ENCODE measurements at places on chromosomes 3 and 15.

DNA sequence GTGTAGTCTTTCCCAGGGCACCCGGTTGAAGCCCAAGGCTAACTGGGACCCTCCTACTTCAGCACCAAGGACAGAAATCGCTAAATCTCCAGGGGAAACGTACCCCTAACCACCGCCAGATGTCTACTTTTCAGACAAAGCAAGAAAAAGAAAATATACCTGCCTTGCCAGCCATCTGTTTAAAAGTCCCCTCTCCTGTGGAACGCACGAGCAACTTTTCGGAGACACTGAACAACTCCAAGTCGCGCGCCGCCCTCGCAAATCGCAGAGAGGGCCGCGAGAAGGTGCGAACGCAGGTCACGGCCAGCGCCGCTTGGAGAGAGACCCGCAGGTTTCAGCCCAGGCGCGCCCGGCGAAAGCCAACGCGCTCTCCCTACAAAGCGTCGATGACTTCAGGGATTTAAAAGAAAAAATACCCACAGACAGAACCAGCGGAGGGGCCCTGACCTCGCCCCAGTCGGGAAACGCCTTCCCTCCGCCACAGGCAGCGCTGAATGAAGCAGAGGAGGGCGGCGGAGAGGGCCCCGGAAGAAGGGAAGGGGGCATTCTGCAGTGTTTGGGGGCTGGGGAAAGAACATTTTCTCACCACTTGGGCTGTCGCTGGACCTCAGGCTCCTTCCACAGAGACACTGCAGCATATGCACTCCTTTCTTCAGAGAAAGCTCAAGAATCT lies 213.1 kb downstream of the FGF12 start:
- DNase-seq = no peak

DNA sequence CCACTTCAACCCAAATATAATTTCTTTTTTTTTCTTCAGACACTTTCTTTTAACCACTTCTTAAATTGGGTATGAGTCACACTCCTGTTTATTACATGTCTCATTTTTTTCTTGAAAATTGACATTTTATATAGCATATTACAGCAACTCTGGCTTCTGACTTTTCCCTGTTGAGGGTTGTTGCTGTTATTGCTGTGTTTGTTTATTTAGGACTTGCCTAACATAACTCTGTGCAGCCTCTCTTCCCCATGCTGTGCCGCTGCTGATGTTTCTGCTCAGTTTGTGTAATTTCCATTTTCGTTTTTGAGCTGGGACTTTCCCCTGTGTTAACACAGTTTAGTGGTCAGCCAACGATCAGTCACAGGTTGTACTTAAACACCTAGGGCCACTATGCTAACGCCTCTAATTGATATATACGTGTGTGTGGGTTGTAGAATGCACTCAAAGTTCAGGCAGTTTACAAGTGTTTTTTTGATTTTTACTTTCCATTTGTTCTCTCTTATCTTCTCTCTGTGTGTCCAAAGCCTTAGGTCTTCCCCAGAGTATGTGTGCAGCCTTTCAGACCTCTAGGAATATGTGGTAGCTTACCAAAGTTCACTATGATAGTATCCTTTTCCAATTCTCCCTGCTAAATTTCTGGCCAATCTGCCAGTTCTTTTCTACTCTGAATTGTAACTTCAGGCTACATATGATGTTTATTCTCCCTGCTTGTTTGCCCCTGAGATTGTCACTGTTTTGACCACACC lies 337.2 kb downstream of the ZBTB20 start:
- DNase-seq = no peak

DNA sequence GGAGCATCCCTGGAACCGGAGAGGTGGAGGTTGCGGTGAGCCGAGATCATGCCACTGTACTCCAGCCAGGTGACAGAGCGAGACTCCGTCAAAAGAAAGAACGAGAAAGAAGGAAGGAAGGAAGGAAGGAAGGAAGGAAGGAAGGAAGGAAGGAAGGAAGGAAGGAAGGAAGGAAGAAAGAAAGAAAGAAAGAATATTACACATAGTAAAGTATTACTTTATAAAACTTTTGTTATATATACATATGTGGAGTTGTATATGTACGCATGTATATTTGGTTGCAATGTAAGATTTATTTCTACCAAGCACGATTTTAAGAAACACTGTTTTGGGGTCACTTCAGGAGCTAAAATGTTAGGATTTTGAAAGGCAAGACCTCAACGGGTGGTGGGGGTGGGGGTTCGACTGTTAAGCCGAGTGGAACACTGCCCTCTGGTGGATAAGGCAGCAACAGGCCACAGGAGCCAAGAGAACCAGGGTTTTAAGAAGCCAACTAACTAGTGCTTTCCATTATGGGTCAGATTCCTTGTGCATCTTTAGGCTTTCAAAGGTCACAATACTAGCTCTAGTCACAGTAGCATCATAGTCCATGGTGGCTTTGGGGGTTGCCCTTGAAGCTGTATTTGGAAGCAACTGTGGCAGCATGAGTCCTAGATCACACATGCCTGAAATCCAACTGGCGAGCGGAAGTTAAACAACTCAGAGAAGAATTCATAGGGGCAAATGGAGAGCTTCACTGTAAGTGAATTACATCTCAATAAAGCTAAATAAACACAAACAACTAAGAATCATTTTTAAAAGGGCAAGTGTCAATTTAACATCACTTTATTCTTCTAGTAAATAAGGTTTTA lies 22.5 kb downstream of the GLB1 start:
- DNase-seq = peak; percentile 58

- DNase-seq = no peak
These were observed 387.2 kb downstream of the ROBO1 start for GRCh38 chr3:79380581-79380980.

DNA sequence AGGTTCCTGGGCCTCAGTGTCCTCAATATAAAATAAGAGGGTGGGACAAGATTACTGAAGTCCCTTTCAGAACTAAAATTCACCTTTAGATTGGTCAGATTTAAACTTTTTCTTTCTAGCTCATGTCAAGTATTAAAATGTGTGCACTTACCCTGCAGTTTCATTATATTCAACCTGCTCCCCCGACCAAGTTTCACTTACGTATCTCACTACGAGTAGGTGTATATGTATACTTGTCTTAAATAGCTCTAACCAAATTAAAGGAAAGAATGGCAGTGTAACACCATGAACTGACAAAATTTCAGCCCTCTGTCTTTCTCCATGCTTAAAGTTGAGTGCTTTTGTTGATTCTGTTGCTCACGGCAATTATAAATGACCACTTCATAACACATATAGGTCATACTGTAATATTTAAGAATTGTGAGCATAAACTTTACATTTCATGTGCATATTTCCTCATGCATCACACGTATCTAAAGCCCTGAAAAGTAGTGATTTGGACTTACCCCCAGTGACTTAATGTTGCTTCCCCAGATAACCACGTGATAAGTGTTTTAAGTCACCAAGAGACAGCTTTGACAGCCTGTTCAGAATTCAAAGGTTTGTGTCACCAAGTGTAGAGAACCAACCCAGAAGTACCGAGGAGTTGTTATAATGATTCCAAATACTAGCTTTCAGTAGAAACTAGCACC lies 70.0 kb downstream of the PGPEP1L start:
- no peak for DNase-seq

GRCh38 chr3:10361375-10361774 lies 40.5 kb upstream of the SEC13 start:
- DNase-seq = no peak

DNA sequence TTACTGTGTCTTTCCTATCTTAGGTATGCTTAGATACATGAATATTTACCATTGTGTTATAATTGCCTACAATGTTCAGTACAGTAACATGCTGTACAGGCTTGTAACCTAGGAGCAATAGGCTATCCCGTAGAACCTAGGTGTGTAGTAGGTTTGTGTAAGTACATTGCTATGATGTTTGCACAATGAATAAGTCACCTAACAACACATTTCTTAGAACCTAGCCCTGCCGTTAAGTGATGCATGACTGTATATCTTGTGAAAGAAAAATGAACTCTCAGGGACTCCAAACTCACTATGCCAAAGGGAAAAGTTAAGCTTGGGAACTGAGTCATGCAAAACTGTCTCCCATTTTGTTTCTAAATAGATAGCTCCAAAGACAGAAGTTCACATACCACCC lies 91.5 kb upstream of the ACP3 start:
- DNase-seq = no peak

DNA sequence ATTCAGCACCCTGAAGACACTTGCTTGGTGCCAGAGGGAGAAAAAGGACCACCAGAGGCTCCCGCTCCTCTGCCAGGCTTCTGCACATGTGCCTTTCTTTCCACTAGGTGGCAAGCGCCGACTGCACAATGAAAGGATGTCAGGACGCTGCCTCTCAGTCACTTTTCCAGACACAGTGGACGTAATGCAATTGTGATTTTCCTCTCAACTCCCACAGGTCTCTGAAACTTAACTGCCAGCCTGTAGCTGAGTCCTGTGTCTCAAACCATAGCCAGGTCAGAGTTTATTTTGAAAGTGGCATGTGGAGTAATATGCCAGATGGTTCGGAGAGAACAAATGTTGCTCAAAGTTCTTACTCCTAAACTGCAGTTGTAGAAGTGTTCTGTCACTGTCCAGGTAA lies 162.9 kb downstream of the ITPR1 start:
- DNase-seq = no peak

- no peak for DNase-seq
These were observed 15.2 kb upstream of the RTP2 start for GRCh38 chr3:187717572-187717971.

DNA sequence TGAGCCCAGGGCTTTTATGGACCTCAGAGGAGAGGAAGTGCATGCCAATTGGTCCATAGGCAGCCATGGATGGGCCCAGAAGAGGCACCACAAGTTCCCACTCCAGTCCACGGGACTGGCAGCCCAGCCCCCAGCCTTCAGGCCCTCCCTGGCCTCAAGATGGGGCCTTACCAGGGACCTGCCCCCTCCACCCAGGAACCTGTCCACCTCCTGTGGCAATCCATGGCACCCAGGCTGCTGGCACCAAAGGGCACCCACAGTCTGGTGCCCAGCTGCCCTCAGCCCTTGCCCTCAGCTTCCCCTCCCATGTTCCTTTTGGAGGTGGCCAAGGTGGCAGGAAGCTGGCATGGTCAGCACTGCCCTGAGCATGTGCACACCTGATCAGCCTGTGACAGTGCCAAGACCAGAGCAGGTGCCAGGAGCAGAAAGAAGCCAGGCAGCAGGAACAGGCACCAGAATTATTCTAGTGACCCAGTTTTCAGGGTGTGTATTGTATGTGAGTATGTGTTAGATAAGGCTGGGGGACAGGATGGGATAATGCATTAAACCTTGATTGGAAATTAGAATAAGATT lies 415.0 kb downstream of the NTRK3 start:
- no peak for DNase-seq

DNA sequence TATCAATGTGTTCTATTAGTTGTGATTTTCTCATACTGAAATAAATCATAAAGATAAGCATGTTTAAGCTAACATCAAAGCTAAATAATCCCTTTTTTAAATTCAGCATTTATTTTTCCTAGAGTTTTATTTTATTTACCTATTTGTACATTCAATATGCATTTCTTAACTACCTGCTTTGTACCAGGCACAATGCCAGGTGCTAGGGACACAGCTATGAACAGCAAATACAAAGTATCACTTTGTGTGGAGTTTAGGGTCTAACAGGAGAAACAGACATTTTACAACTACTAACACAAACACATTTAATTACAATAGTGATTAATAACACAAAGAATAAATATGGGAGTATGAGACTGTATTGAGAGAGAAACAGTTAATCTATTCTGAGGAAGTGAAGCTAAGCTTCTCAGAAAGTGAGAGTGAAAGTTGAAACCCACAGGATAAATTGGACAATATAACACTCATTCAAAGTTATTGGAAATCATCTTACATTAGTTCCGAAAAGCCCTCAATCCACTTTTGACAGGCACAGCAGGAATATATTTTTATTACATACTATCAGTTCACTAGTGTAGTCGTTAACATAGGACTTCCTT lies 159.6 kb downstream of the GBE1 start:
- no peak for DNase-seq

DNA sequence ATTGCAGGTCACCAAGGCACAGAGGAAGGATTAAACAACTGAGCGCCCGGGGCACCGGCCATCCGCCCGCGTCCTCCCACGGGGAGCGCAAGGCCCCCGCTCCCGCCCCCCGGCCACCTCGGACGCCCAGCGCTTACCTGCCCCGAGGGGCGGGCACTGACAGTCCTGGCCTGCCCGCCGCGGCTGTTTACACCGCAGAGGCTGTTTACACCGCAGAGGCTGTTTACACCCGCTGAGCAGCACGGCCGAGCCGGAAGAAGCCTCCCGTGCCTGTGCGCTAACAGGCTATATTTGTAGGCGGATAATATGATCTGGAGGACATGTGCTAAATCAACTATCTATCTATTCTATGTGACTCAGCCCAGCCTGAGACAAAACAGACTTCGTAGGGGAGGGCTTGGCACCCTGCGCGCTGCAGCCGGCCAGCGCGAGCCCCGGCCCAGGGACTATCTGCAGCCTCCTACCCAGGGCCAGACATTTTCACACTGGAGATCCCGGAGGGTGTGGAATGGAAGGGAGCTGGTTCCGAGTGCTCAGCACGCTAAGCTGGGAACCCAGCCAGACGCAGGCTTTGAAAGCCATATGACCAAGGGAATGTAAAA lies at the start of gene LRRC2:
TSS of gene LRRC2 (minus strand) at position 263 of the 602 bp plus-strand sequence. CDS start 14,711 bp downstream, outside the sequence.
- DNase-seq = no peak

DNA sequence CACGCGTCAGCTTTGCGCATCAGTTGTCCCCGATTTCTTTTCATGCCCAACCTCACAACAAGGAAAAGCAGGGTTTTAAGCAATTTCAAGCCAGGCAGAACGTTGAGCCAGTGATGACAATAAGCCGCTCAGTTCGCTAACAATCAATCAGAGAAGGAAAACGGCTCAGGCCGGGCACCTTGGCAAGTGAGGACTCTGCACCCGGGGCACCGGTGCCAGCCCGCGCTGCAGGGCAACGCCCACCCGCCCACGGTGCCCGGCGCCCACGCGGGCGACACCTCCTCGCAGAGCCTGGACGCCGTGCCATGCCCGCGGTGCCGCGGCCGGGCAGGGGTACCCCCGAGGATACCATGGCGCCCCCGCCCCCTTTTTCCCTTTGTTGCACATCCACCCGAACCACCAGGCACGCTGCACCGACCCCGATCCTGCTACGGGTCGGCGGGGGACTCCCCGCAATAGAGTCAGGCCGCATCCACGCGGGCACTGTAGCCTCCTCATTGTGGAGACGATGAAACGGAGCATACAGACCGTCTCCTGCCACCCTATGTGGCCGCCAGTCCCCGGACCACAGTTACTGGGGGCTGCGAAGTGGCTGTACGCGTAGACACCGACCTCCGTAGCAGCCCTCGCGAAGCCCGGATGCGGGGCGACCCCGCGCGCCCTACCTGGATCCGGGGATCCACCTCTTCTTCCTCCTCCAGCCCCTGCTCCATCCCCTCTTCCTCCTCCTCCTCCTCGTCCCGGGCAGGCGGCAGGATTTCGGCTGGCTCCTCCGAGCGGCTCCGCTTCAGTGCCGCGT lies 581 bp downstream of the SH3BP5 start:
- DNase-seq = no peak

GRCh38 chr3:29282427-29283230 lies 1.8 kb downstream of the RBMS3 start:
- no peak for DNase-seq

DNA sequence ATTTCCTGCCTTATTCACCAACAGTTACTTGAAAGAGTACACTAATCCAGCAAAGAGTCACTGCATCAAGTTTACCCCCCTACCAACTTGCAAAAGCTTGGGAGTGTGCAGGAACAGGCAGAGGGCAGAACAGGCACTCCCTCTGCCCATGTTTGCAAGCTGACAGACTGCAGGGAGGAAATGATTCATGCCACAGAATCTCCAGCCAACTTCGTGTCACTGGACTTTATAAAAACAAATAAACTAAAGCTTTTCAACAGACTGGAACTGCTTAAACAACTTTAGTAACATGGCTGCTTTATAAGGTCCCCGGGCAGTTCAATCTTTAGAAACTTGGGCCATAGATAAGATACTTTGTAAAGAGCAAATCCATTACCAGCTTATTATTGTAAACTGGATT lies 129.5 kb downstream of the THRB start:
- no peak for DNase-seq

Data from stimulated activated CD8-positive, alpha-beta memory T cell treated with anti-CD3 and anti-CD28 coated beads, Interleukin-4, amount 100 ng/mL, for 4 hours (primary cell).